ENCODE measurements at places on chromosomes 11 and 22.

GRCh38 chr11:109838026-109838425 is 255.2 kb upstream of the ZC3H12C start:
- no peak for DNase-seq

GRCh38 chr11:133600786-133601185 is 68.5 kb upstream of the OPCML start:
- no peak for DNase-seq

- peak; percentile 76 for DNase-seq
Measured at GRCh38 chr11:111586388-111586831, 15.8 kb upstream of the SIK2 start.

DNA sequence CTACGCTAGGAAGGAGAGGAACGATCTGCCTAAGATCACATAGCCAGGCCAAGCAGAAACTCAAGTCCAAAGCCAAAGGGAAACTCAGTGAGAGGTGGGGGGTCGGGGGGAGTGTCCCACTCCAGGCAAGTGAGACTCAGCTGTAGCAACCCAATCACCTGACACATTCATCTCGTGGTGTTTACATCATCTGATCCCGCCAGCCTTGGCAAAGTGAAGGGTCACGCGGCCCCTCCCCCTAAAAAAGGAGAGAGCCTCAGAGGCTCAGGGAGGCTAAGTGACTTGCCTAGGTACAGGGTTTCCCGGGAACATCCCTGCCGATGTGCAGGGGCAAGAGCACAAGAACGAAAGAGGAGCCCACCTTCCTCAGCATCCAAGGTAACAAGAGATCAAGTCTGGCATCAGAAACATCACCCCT is 21.5 kb downstream of the MYH9 start:
- DNase-seq, result peak; percentile 40

GRCh38 chr11:65586676-65587075 is 8.9 kb downstream of the KCNK7 start:
- DNase-seq, result no peak

- peak; percentile 73 for DNase-seq
Measured at GRCh38 chr11:82682003-82682751, 51.5 kb downstream of the FAM181B start.

DNA sequence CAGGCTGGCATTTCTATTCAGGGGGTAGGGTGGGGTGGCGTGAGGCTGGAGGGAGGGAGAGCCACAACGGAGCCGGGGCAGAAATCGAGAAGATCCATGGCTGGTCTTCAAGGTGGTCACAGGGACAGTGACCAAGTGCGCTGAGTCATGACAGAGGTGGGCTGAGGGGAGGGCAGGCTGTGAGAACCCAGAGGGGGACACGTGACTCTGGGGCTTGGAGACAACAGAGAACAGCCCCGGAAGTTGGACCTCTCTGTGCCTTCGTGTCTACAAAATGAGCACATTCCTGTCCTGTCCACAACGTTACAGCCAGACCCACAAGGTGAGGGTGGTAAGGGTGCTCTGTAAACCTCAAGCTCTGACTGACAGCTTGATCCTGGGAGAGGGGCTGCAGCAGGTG is 35.1 kb upstream of the ARFGAP3 start:
- DNase-seq, result no peak

GRCh38 chr11:43681401-43681942 is 934 bp downstream of the HSD17B12 start:
- DNase-seq, result no peak

GRCh38 chr22:45229181-45229580 is 11.5 kb downstream of the KIAA0930 start:
- no peak for DNase-seq

GRCh38 chr11:35275786-35276170 is 136.8 kb downstream of the CD44 start:
- DNase-seq, result no peak

GRCh38 chr11:113487622-113488021 is 12.4 kb upstream of the DRD2 start:
- no peak for DNase-seq

- no peak for DNase-seq
Measured at GRCh38 chr11:70674605-70675004, 276.3 kb downstream of the CTTN start.

- DNase-seq, result no peak
Measured at GRCh38 chr11:34086554-34087283, 18.7 kb upstream of the NAT10 start.

DNA sequence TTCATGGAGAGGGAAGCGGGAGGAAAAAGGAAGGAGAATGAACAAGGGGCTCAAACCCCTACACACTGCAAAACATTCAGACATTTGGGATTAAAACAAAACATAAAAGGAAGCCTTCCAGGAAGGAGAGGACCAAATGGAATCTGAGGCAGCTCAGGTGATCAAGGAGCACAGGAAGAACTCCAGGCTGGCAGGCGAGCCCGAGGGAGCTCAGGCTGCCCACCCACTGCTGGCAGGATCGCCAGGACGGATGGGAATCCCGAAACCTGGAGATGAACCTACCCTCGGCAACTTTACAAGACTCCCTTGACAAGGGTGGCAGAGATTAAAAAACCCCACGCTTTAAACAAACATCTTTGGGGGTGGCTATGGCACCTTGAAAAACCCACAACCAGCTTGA is 5.0 kb upstream of the PYGM start:
- no peak for DNase-seq

- DNase-seq, result no peak
Measured at GRCh38 chr22:21941921-21942320, 10.7 kb downstream of the PPM1F start.

- DNase-seq, result no peak
Measured at GRCh38 chr22:44366372-44367300, 53.9 kb upstream of the SHISAL1 start.

DNA sequence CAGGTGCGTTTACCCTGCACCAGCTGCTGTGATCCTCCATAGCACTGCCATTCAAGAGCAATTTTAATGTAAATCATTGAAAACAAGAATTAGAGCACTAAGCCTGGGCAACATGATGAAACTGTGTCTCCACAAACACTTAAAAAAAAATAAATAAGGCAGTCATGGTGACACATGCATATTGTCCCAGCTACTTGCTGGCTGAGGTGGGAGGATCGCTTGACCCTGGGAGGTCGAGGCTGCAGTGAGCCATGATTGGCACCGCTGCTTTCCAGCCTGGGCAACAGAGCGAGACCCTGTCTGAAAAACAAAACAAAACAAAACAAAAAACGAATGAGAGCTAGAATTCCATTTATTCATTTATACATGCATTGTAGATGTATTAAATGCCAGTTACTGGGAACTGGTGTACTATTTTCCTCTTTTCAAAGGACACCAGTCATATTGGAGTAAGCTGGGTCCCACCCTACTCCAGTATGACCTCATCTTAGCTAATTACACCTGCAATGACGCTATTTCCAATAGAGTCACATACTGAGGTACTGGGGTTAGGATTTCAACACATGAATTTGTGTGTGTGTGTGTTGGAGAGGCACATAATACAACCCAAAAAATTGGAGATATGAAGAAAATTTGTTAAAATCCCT is 101.9 kb downstream of the MICAL2 start:
- DNase-seq, result no peak

DNA sequence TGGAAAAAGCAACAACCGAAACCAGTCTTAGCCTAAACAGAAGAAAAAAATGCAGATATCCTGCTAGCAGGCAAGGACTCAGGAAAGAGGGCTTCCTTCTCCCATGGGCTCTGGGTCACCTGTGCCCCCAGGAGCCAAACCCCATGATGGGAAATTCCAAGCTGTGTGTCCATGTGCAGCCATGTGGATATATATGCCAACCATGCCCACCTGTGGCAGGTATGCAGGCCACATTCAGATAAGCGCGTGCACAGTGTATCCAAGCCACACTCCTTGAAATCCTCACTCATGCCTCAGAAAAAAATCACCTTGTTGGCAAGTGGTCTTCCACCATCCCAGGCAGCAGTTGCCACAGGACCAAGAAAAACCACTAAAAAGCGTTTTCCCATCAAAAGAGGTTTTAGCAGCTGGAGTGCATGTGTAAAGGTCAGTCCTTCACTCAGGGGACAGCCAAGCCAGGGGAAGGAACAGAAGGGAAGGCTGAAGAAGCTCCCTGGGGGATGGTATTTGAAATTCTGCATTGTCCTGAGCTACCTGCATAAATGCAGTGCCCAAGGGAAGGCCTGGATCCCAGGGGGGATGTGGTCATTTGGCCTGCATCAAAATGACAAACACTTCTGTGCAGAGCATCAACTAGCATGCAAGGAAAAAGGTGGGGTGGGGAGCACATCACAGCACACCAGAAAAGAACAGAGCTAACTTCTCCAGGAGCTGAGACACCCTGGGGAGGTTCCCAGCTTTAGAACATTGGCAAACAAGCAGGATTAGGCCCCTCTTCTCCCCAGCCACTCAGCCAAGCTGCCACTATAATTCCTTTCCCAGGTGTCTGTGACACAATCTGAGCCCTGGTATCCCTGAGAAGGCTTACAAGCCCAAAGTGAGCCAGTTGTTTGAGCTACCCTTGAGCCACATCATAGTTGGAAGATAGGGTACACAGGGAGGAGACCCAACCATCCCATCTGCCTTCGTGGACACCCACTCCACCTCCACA is 76.2 kb downstream of the GALNT18 start:
- DNase-seq, result no peak

- DNase-seq, result no peak
Measured at GRCh38 chr22:30821381-30821780, 126.7 kb downstream of the OSBP2 start.

GRCh38 chr22:26897384-26897783 is 240.0 kb downstream of the MIAT start:
- no peak for DNase-seq

- peak; percentile 91 for DNase-seq
Measured at GRCh38 chr11:615504-616319, at the start of gene IRF7. Gene IRF7, minus strand, starts transcription at chr11:615950. Its CDS starts 586 bp downstream, at chr11:615364.

GRCh38 chr11:10225553-10225952 is 68.5 kb downstream of the SBF2 start:
- DNase-seq, result no peak

DNA sequence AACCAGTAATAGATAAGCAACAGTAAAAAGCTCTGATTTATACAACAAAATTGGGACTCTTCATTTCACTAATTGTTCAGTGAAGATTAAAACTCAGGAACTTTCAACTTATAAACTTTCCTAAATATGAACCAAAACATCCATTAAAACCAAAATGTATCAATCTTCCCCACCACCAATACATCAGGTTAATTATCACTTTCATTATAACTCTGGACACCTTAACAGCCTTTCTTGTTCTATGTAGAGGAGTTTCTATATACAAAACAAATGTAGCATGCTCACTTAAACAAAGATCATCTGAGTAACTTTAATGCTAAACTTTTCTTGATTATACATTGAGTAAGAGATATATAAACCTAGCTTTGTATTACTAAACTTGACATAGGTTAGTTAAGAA is 74.7 kb downstream of the ST14 start:
- DNase-seq, result no peak

DNA sequence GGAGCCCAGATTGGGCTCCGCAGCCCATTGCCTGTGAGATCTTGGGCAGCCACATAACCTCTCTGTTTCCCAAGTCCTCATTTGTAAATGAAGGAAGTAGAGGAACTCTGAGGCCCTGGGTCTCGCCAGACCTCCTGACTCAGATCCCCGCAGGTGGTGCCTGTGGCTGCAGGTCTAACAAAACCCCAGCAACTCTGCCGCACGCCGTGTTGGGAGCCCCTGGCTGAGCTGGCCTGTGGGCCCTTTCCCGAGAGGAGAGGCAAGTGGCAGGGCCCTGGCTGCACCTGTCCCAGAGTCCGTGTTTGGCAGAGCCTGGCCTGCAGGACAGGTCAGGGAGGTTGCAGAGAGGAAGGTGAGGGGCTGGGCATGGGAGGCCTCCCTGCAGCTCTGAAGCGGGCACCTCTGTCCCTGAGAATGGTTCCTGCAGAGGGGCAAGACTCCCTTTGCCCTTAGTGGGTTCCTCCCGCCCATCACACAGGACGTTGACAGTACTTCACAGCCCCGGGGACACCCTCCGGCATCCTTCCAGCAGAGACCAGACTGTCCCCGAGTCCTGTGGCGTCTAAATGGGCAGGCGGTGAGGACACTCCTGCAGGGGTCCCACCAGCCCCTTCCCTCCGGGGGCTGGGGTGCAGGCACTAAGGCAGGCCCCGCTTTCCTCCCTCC is 67.7 kb downstream of the ARHGAP8 start:
- DNase-seq, result no peak

GRCh38 chr11:27481992-27482391 is 9.4 kb upstream of the LGR4 start:
- no peak for DNase-seq

GRCh38 chr11:100460426-100460825 is 226.7 kb upstream of the ARHGAP42 start:
- no peak for DNase-seq

DNA sequence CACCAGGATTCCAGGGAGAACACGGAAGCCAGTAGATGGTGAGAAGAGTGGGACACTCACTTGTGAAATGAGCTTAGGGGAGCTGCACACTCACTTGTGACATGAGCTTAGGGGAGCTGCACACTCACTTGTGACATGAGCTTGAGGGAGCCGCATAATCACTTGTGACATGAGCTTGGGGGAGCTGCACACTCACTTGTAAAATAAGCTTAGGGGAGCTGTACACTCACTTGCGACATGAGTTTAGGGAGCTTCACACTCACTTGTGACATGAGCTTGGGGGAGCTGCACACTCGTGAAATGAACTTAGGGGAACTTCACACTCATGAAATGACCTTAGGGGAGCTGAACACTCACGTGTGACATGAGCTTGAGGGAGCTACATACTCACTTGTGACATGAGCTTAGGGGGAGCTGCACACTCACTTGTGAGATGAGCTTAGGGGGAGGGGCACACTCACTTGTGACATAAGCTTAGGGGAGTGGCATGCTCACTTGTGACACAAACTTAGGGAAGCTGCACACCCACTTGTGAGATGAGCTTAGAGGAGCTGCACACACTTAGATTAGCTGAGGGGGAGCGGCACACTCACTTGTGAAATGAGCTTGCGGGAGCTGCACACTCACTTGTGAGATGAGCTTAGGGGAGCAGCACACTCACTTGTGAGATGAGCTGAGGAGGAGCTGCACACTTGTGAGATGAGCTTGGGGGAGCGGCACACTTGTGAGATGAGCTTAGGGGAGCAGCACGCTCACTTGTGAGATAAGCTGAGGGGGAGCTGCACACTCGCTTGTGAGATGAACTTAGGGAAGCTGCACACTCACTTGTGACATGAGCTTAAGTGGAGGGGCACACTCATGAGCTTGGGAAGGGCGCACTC is 59.0 kb downstream of the NCAPD3 start:
- no peak for DNase-seq
